Kidney (tissue), 22 donors: ENCODE measurements at places on chromosomes 7 and 10. TPM values are rescaled to one million over a fixed set of nuclear protein-coding genes. Genes with fewer than 3 reads are reported as not detected.
A peak's percentile ranks its signal among the peaks of the same experiment; 100 is the strongest.

The SPDYE18 gene
- polyA plus RNA-seq, result not detected

The TFEC gene
- 10.0 TPM for polyA plus RNA-seq

The MYO1G gene
- polyA plus RNA-seq, result 0.60 TPM

The HOXA10 gene
- polyA plus RNA-seq, result 17.9 TPM

The TMEM178B gene
- polyA plus RNA-seq, result 0.58 TPM

DNA sequence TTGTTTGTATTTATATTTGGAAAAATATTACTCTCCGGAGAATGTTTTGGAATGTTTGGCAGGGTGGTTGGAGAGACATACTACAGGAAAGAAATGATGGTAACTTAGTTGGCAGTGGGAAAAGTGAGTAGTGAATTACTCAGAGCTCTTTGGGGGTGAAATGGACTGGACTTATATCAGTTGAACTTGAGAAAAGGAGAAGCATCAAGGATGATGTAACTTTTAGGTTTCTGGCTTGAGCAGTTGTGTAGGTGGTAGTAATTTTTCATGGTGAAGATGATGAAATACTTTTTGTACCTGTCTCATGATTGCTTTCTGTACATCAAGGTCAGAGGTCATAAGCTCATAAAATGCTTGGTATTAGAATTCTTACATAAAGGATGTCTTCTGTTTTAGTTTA, 617.2 kb downstream of the AUTS2 start:
- no peak overlapping the region for H3K27ac ChIP-seq
- no peaks in the 10 kb centered on the region for H3K36me3 ChIP-seq
- no peaks in the 10 kb centered on the region for H3K4me1 ChIP-seq
- no peak for DNase-seq
- no peaks in the 10 kb centered on the region for H3K27me3 ChIP-seq

DNA sequence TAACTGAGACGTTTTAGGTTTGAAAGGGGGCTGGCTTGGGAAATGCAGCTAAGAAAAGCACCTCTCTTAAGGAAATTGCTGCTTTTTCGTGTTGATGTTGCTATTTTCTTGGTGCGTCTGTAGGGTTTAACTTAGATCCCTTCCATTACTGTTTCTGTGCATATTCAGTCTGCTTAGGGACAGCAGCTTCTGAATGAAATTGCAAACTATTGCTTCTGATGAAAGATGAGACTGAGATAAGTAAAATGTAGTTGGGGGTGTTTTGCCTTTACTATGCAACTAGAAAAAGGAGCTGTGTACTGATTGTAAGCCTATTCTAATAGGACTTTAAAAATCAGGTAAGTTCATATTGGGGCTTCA, 772 bp downstream of the HDAC9 start:
- DNase-seq, result no peak
- no peaks in the 10 kb centered on the region for H3K27me3 ChIP-seq
- no peak overlapping the region for H3K27ac ChIP-seq
- H3K4me1 ChIP-seq, result no peaks in the 10 kb centered on the region
- no peaks in the 10 kb centered on the region for H3K36me3 ChIP-seq
- peak overlapping the region; percentile 63 for H3K4me3 ChIP-seq

DNA sequence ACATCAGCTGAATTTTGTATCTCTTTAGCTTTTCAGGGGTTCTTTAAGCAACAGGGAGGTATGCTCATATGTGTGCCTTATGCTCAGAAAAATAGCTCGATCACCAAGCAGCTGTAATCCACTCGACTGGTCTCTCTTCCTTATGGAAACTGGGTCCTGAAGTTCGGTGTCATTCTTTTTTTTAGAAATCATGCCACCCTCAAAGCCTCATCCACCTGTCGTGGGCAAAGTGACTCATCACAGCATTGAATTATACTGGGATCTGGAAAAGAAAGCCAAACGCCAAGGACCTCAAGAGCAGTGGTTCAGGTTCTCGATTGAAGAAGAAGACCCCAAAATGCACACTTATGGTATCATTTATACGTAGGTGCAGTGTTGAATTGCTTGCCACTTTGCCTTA, 83.6 kb downstream of the FANK1 start:
- H3K4me3 ChIP-seq, result no peak overlapping the region
- H3K27me3 ChIP-seq, result no peaks in the 10 kb centered on the region
- H3K27ac ChIP-seq, result no peak overlapping the region
- H3K36me3 ChIP-seq, result no peaks in the 10 kb centered on the region
- no peak for DNase-seq
- H3K4me1 ChIP-seq, result no peaks in the 10 kb centered on the region

- no peak overlapping the region for H3K27ac ChIP-seq
- no peaks in the 10 kb centered on the region for H3K36me3 ChIP-seq
- no peaks in the 10 kb centered on the region for H3K4me1 ChIP-seq
- no peak overlapping the region for H3K4me3 ChIP-seq
- no peaks in the 10 kb centered on the region for H3K27me3 ChIP-seq
- no peak for DNase-seq
Observed at GRCh38 chr7:82672078-82672477, 228.5 kb upstream of the CACNA2D1 start.

- no peaks in the 10 kb centered on the region for H3K27me3 ChIP-seq
- no peak overlapping the region for H3K27ac ChIP-seq
- no peak overlapping the region for H3K4me3 ChIP-seq
- no peaks in the 10 kb centered on the region for H3K4me1 ChIP-seq
Observed at GRCh38 chr7:3501671-3502070, 200.6 kb downstream of the SDK1 start.

DNA sequence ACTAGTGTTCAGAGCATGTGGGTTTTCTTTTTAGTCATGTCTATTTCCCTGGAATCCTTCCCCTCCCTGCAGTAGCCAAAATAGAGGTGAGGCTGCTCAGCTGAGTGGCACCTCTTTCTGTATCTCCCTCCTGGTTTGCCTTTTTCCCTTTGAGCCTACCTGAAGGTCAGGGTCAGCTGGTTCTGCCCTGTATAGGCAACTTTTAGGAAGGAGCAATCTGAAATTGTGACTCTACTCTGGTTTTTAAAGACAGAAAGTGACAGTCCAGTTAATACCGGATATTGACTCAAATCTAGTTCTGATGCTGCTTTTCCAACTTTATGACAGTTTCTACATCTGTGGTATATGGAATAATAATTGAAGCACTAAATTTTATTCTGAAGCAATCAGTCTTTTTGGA, 26.0 kb downstream of the CCM2 start:
- no peak overlapping the region for H3K4me3 ChIP-seq
- no peaks in the 10 kb centered on the region for H3K4me1 ChIP-seq
- H3K27ac ChIP-seq, result no peak overlapping the region

GRCh38 chr7:102320601-102321350, 34.1 kb downstream of the SH2B2 start:
- H3K36me3 ChIP-seq, result no peaks in the 10 kb centered on the region
- no peak for DNase-seq
- H3K4me1 ChIP-seq, result peaks cover 6% of the 10 kb centered on the region

GRCh38 chr10:101235766-101236165, 6.5 kb upstream of the LBX1 start:
- H3K27ac ChIP-seq, result no peak overlapping the region
- H3K36me3 ChIP-seq, result no peaks in the 10 kb centered on the region
- H3K4me3 ChIP-seq, result no peak overlapping the region
- H3K27me3 ChIP-seq, result peaks cover 90% of the 10 kb centered on the region

DNA sequence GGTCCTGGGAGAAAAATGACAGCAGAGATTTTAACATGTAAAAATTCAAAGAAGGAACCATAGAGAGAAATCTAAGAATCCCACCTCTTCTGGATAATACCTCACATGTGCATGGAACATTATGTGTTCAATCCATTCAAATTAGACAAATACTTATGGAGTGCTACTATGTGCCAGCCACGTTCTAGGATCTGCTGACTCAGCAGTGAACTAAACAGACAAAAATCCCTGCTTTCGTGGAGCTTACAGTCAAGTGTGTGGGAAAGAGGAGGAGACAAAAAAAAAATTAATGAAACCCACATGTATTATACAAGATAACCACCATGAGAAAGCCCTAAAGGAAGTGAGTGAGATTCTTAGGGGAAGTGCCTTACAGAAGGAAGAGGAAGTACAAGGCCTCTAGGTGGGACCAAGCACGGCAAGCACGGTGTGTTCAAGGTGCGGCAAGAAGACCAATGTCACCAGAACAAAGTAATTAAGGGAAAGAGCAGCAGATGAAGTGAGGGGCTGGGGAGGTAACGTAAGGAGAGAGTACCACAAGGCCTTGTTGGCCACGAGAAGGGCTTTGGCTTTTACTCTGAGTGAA, 71.0 kb downstream of the SLC25A13 start:
- no peak overlapping the region for H3K4me3 ChIP-seq
- H3K4me1 ChIP-seq, result no peaks in the 10 kb centered on the region
- H3K27ac ChIP-seq, result no peak overlapping the region
- DNase-seq, result no peak

DNA sequence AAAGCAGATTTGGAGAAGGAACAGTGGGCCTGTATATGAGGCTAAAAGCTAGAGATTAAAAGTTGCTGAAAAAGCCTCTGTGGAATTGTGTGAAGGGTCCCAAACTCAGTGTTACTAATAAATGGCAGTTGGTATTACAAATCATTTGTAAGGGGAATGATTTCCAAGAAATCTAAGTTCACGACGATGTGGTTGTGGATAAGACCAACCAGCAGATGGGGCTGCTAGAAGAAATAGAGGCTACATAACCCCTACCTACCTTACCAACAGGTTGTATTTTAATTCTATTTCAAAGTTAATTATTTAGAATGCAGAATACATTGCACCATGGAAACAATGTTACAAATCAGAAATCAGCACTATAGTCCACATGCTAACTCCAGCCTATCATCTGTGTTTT, 377.1 kb downstream of the HPSE2 start:
- H3K27me3 ChIP-seq, result no peaks in the 10 kb centered on the region
- no peaks in the 10 kb centered on the region for H3K36me3 ChIP-seq
- no peaks in the 10 kb centered on the region for H3K4me1 ChIP-seq
- H3K27ac ChIP-seq, result no peak overlapping the region

GRCh38 chr7:135708041-135708440, 19.9 kb downstream of the SLC13A4 start:
- DNase-seq, result no peak
- H3K4me1 ChIP-seq, result no peaks in the 10 kb centered on the region
- H3K27me3 ChIP-seq, result no peaks in the 10 kb centered on the region
- no peak overlapping the region for H3K4me3 ChIP-seq

DNA sequence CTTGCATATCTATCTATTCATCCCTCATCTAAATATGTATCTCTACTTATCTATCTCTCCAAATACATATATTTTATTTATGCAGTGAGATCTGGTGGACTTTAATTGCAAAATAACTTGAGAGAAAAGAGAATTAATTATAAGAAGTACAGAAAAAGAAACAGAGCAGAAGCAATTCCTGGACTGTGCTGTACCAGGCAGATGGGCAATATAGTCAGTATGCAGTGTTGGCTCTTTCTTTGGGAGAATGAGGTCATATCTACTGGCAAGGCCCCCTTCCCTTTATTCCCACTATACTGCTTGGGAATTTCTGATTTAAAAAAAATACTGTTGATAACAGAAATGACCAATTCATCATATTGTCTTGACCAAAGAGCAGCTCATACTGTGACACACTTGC, 49.0 kb upstream of the TOMM7 start:
- DNase-seq, result no peak
- no peak overlapping the region for H3K4me3 ChIP-seq
- H3K36me3 ChIP-seq, result no peaks in the 10 kb centered on the region
- no peak overlapping the region for H3K27ac ChIP-seq

DNA sequence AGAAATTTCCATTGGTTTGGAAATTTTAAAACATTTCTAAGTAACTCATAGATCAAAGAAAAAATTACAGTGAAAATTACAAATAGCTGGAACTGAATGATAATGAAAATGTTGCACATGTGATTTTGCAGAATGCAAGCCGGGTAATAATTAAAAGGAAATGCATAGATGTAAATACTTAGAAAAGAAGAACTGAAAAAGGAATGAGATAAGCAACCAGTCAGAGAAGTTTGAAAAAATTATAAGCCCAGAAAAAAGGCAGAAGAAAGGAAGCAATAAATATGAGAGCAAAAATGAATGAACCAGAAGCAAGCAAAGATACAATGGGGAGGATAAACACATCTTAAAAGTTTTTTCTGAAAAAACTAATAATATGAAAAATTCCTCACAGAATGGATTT, 3.2 kb upstream of the TMEM273 start:
- no peaks in the 10 kb centered on the region for H3K27me3 ChIP-seq
- no peaks in the 10 kb centered on the region for H3K36me3 ChIP-seq
- no peak for DNase-seq

- H3K4me1 ChIP-seq, result peaks cover 9% of the 10 kb centered on the region
- DNase-seq, result no peak
- H3K36me3 ChIP-seq, result no peaks in the 10 kb centered on the region
- no peak overlapping the region for H3K4me3 ChIP-seq
- no peaks in the 10 kb centered on the region for H3K27me3 ChIP-seq
Observed at GRCh38 chr10:71736570-71736952, 17.0 kb upstream of the C10orf105 start.

GRCh38 chr7:2698581-2699288, 10.7 kb downstream of the AMZ1 start:
- no peak overlapping the region for H3K4me3 ChIP-seq
- no peaks in the 10 kb centered on the region for H3K27me3 ChIP-seq
- no peak overlapping the region for H3K27ac ChIP-seq
- no peaks in the 10 kb centered on the region for H3K4me1 ChIP-seq

DNA sequence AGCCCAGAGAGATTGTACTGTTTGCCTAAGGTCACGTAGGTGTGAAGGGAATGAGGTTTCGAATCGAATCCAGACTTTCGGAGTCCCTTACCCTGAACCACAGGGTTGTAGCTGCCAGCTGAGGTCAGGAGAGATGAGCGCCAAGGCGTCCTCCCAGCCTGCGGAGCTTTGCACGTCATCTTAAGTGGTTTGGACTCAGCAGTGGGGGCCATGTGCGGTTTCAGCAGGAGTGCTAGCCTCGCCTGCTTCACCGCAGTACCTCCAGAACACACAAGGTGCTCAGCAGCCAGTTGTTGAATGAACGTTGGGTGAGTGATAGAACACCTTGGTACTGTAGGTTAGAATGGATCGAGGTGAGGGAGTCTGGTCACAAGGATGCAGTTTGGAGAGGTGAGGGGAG, 74.9 kb upstream of the PPIF start:
- H3K4me1 ChIP-seq, result peaks cover 7% of the 10 kb centered on the region
- no peak for DNase-seq
- no peak overlapping the region for H3K4me3 ChIP-seq
- peaks cover 6% of the 10 kb centered on the region for H3K36me3 ChIP-seq

- no peak overlapping the region for H3K4me3 ChIP-seq
- H3K36me3 ChIP-seq, result no peaks in the 10 kb centered on the region
- no peak overlapping the region for H3K27ac ChIP-seq
- DNase-seq, result no peak
- H3K4me1 ChIP-seq, result peaks cover 3% of the 10 kb centered on the region
Observed at GRCh38 chr10:79023240-79024162, 45.3 kb upstream of the ZMIZ1 start.

DNA sequence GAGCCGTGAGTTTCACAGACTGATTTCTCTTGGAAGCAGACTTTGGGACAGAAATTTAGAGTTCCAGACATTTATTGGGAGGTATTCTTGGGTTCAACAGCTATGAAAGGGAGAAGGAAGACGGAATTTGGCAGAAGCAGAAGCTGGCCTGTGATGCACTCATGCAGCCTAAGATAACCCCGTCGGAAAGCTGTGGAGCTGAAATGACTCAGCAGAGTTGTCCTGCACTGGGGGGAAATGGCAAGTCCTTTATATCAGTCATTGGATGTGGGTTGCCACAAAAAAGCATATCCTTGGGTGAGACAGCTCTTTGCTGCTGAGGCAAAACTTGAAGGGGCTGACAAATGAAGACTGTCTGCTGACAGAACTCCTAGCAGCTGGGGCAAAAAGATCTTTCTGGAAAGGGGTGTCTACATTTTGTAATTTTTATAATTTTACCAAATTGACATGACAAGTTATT, 11.5 kb upstream of the MICU1 start:
- no peak overlapping the region for H3K4me3 ChIP-seq
- no peaks in the 10 kb centered on the region for H3K4me1 ChIP-seq
- H3K27ac ChIP-seq, result no peak overlapping the region
- H3K36me3 ChIP-seq, result no peaks in the 10 kb centered on the region
- no peaks in the 10 kb centered on the region for H3K27me3 ChIP-seq
